ENCODE measurements at places on chromosomes 11 and 22. TPM values are rescaled to one million over a fixed set of nuclear protein-coding genes. Genes with fewer than 3 reads are reported as not detected.

- DNase-seq: no peak
Measured at GRCh38 chr11:61682906-61683675, 2.9 kb downstream of the DAGLA start.

DNA sequence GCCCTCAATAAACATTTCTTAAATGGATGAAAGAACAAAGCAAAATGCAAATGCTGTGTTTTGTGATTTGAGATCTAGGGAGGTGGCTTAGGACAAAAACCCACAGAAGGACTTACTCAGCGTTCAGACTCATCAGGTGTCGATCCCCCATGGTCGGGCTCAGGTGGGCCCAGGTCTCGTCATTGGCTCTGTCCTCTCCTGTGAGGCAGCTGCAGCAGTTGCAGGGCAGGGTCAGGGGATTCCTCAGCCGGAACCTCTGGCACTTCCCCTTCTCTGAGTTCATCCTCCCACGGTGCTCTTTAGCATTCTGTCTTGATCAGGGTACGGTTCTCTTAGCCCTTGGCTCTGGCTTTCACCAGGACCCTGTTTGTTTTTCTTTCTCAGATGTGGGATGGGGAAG is 14.0 kb upstream of the ACR start:
- DNase-seq: no peak

The SCO2 gene
- 2.4 TPM for polyA plus RNA-seq

The PNPLA5 gene
- not detected for polyA plus RNA-seq

The TTC36 gene
- polyA plus RNA-seq: 3.2 TPM

The AP5B1 gene
- 6.0 TPM for polyA plus RNA-seq

Data from left renal cortex interstitium (tissue), 4 donors.